NCI-H748 treated with DMSO at 0.1 percent for 48 hours (cell line): ENCODE measurements at places on chromosomes 6 and 20.

- peak; percentile 30 for DNase-seq
Observed at GRCh38 chr6:166627875-166628801, 1.1 kb upstream of the RPS6KA2 start.

DNA sequence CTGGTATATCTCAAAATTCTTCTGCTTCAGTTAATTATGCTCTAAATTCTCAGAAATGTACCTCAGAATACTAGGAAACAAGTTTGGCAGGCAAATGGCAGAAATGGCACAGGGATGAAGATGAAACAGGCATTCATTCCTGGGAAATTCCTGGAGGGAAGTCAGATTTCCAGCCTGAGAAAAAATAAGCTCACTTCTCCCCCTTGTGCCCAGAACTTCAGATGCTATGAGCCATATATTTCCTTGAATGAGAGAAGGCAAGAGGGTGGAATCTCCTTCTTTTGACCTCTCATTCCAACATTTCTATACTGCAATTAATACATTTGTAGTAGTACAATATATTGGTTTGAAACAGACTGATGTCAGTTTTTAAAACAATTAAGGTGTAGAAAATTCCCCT lies 22.8 kb downstream of the RGS17 start:
- no peak for DNase-seq

- DNase-seq = no peak
Observed at GRCh38 chr20:51512645-51513044, 29.9 kb downstream of the NFATC2 start.

GRCh38 chr6:16904957-16905356 lies 143.7 kb upstream of the ATXN1 start:
- DNase-seq = no peak

- DNase-seq = no peak
Observed at GRCh38 chr20:44104798-44105517, 82.0 kb downstream of the JPH2 start.

DNA sequence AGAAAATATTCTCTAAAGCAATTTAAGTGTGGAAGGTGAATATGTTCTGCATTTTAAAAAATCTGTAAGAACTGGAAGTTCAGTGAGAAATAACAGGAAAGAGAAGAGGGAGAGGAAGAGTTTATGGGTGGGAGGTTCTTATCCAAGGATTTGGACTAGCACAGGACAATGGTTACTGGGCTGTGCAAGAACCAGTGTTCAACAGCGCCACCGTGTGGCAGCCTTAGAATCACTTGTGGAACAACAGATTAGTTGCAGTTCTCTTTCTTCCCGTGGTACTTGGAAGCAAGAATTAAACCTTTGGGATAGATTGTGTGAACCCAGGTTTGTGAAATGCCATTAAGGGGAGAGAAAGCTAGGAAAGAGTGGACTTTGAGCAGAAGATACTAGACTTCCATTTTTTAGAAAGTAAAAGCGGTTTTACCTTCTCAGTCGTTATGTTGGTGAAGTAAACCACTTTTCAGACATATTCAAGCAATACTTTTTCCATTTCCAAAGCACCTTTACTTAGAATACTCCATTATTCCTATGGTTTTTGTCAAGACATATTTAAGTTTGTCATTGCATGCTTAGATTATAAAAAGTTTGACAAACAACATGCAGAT lies 436.7 kb downstream of the RNF144B start:
- DNase-seq = no peak

GRCh38 chr20:16411361-16411760 lies 161.9 kb downstream of the KIF16B start:
- DNase-seq = no peak
